ENCODE measurements at places on chromosomes 7 and 10.

DNA sequence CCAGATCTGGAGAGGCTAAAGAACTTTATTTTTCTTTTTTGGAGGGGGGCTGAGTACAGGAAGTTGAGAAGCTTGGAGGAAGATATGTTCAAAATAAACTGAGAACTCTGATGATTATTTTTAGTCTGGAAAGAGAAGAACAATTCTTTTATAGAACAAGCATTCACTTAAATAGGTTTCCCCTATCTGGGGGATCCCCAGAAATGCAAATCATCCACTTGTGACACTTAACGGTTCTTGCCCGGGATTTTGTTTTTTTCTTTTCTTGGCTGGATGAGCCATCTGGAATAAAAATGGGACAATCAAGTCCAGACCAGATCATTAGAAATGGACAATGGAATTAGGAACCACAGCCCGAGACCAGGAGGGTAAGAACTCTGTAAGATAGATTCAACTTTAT is 95.9 kb upstream of the EGR2 start:
- DNase-seq = no peak

GRCh38 chr7:18679261-18679660 is 183.7 kb downstream of the HDAC9 start:
- no peak for DNase-seq

GRCh38 chr7:87131771-87132170 is 20.5 kb upstream of the DMTF1 start:
- DNase-seq = no peak

DNA sequence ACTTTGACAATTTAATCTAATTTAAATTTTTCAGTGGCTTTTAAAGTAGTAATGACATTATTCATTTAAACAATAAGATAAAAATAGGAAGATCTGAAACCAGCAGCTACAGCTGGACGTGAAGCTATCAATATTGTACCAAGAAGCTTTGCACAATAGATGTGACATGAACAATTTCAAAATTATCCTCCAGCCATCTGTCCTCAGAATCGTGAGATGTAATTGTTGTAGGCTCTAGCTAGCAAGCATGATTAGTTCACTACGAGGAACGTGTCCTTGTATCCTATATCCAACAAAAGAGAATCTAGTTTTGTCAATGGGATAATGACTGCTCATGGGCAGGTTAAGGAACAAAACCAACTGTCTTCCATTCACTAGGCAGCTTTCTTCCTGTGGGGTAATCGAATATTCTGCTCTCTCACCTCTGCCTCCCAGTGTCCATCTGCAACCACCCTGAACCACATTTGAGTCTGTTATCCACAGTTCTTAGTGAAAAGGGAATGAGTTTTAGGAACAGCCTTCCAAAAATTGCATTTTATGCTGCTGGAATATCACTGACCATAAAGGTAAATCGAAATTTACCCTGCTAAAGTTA is 247.3 kb downstream of the PARD3 start:
- no peak for DNase-seq

- DNase-seq = no peak
Measured at GRCh38 chr10:25509151-25509550, 334.4 kb downstream of the GPR158 start.

GRCh38 chr10:34152434-34152833 is 662.7 kb downstream of the PARD3 start:
- DNase-seq = no peak

GRCh38 chr10:100693821-100694220 is 51.6 kb upstream of the PAX2 start:
- DNase-seq = no peak

DNA sequence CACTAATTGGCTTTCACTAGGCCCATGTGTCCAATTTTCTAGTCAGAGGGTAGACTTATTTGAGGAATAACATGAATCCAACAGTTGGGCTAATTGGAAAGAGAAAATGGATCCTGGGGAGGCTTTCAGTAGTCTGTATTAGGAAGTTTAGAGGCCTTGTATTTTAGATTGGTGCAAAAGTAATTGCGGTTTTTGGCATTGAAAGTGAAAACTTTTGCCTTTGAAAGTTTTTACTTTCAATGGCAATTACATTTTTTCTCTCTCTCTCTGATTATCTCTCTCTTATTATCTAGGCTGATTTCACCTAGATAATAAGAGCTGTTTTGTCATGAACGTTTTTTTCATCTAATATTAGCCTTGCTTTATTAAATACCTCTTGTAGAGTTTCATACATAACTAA is 981.7 kb downstream of the REEP3 start:
- DNase-seq = no peak

- no peak for DNase-seq
Measured at GRCh38 chr10:122419876-122420623, 34.4 kb upstream of the ARMS2 start.

DNA sequence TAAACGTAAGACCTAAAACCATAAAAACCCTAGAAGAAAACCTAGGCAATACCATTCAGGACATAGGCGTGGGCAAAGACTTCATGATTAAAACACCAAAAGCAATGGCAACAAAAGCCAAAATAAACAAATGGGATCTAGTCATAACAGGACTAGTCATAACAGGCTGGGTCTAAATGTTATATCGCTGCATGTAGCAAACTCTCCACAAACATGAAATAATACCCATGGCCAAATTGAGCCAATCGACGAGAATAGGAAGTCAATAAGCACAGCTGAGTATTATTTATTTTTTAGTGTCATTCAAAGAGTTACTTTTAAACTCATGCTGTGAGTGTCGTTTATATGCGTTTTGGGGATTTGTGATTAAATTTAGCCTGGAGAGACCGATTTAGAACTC is 225.1 kb downstream of the TFEC start:
- DNase-seq = no peak
